ENCODE measurements at places on chromosomes 2 and 18. TPM values are rescaled to one million over a fixed set of nuclear protein-coding genes. Genes with fewer than 3 reads are reported as not detected.

DNA sequence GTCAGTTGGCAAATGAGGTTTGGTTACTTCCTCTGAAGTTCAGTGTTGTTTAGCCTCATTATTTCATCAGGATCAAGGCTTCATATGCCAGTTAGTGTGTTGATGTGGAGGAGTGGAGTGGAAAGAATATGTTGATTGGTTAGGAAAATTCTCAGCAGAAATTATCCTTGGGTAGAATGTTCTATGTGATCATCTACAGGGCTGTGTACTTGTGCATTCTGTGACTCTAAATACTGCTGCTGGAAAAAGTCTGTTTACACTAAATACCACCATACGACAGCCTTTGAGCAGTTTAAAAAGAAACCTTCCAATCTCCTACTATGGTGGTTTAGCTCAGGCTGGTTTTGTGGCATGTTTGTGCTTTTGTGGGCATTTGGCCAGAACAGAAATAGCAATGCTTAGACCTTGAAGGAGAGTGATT is 25.8 kb downstream of the CAB39 start:
- no peak overlapping the region for H3K4me3 ChIP-seq
- H3K27ac ChIP-seq: peak overlapping the region; percentile 29
- no peaks in the 10 kb centered on the region for H3K27me3 ChIP-seq
- peaks cover 38% of the 10 kb centered on the region for H3K4me1 ChIP-seq
- no peak for DNase-seq
- H3K36me3 ChIP-seq: no peaks in the 10 kb centered on the region

- no peaks in the 10 kb centered on the region for H3K36me3 ChIP-seq
- H3K4me1 ChIP-seq: no peaks in the 10 kb centered on the region
- H3K27me3 ChIP-seq: no peaks in the 10 kb centered on the region
- no peak overlapping the region for H3K4me3 ChIP-seq
- no peak for DNase-seq
Measured at GRCh38 chr2:21759819-21760218, 636.1 kb downstream of the TDRD15 start.

GRCh38 chr2:29561181-29561580 is 360.2 kb downstream of the ALK start:
- DNase-seq: no peak
- H3K27ac ChIP-seq: no peak overlapping the region
- no peaks in the 10 kb centered on the region for H3K36me3 ChIP-seq
- H3K27me3 ChIP-seq: no peaks in the 10 kb centered on the region
- H3K4me1 ChIP-seq: no peaks in the 10 kb centered on the region

GRCh38 chr18:6755107-6755506 is 25.6 kb downstream of the ARHGAP28 start:
- DNase-seq: no peak
- no peak overlapping the region for H3K4me3 ChIP-seq
- no peaks in the 10 kb centered on the region for H3K36me3 ChIP-seq
- H3K4me1 ChIP-seq: no peaks in the 10 kb centered on the region
- no peaks in the 10 kb centered on the region for H3K27me3 ChIP-seq

DNA sequence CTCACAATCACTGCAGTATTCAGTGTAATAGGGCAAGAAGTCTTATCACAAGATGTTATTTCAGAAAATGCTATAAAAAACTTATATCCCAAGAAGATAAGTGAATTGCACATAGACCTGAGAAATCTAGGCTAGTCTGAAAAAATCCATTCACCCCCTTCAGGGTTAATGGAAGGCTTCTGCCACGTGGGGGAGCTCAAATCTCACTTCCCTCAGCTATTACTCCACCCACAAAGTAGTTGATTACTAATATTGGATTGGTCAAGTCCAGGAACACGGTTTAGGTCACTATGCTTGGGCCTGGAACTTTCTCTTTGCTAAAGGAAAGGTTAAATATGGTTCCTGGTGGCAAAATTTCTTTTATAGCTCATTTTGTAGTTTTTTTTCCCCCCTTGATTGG is 51.2 kb upstream of the ADAM23 start:
- H3K4me1 ChIP-seq: no peaks in the 10 kb centered on the region
- no peak for DNase-seq
- no peak overlapping the region for H3K4me3 ChIP-seq

GRCh38 chr2:8334866-8335325 is 347.0 kb upstream of the ID2 start:
- H3K4me1 ChIP-seq: peaks cover 3% of the 10 kb centered on the region
- no peak overlapping the region for H3K4me3 ChIP-seq
- H3K27ac ChIP-seq: no peak overlapping the region
- no peaks in the 10 kb centered on the region for H3K36me3 ChIP-seq
- DNase-seq: peak; percentile 42

DNA sequence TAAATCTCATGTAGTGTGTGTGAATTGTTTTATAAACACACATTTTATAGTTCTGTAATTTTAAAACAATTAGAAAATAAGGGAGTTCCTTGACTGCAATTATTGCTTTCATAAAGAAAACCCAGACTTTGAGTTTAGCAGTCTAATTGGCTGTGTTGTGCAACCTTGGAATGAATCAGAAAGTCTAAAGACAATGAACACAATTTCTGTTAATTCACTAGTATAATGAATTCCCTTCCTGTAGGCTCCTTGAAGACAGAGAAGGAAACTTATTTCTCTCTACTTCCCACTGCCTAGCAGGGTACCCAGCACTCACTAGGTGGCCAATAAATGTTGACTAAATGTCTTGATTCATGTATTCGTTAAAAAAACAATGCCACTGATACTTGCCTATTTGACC is 79.9 kb downstream of the ANTXR1 start:
- no peak overlapping the region for H3K27ac ChIP-seq
- no peaks in the 10 kb centered on the region for H3K27me3 ChIP-seq
- DNase-seq: no peak
- H3K4me1 ChIP-seq: no peaks in the 10 kb centered on the region
- H3K4me3 ChIP-seq: no peak overlapping the region

GRCh38 chr2:216345846-216346245 is 26.4 kb downstream of the MARCHF4 start:
- H3K27ac ChIP-seq: no peak overlapping the region
- peaks cover 21% of the 10 kb centered on the region for H3K4me1 ChIP-seq
- no peak overlapping the region for H3K4me3 ChIP-seq
- no peaks in the 10 kb centered on the region for H3K27me3 ChIP-seq
- DNase-seq: no peak

- no peaks in the 10 kb centered on the region for H3K36me3 ChIP-seq
- DNase-seq: no peak
- H3K4me1 ChIP-seq: peaks cover 9% of the 10 kb centered on the region
- no peaks in the 10 kb centered on the region for H3K27me3 ChIP-seq
Measured at GRCh38 chr2:8432706-8433336, 249.0 kb upstream of the ID2 start.

- H3K4me1 ChIP-seq: no peaks in the 10 kb centered on the region
- no peak overlapping the region for H3K27ac ChIP-seq
- H3K36me3 ChIP-seq: no peaks in the 10 kb centered on the region
- no peaks in the 10 kb centered on the region for H3K27me3 ChIP-seq
- H3K4me3 ChIP-seq: no peak overlapping the region
Measured at GRCh38 chr2:176038694-176039093, 36.6 kb upstream of the LNPK start.

DNA sequence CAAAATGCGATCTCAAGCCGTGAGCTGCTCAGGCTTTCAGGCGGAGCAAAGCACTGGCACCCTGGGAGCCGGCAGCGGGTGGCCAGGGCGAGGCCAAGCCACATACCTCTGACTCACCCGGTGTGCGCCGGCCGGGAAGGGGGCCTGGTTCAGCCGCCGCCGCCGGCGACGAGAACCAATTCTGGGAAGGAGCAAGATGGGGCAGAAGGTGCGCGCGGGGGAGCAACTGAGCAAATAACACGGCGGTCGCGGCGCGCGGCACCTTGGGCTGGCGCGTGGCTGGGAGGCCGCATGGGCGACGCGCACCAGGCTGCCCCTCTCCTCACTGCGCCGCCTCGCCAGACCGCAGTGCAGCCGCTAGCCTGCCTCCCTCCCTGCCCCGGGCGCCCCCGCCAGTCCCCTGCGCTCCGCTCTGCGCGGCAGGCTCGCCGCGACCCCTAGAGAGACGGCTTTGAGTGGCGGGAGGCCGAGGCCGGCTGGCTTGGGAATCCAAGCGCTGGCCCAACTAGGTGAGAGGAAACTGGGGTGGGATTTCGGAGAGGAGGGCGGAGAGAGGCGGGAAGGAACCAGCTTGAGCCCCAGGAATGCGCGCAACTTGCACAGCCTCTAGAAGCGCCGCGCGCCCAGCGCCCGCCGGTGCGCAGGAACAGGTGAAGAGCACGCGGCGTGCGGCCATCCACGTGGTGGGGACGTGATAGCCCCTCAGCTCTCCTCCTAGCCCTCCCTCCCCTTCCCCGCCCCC is 3.2 kb downstream of the NRP2 start:
- peak overlapping the region; percentile 55 for H3K4me3 ChIP-seq
- H3K4me1 ChIP-seq: peaks cover 52% of the 10 kb centered on the region
- DNase-seq: no peak
- no peaks in the 10 kb centered on the region for H3K36me3 ChIP-seq

DNA sequence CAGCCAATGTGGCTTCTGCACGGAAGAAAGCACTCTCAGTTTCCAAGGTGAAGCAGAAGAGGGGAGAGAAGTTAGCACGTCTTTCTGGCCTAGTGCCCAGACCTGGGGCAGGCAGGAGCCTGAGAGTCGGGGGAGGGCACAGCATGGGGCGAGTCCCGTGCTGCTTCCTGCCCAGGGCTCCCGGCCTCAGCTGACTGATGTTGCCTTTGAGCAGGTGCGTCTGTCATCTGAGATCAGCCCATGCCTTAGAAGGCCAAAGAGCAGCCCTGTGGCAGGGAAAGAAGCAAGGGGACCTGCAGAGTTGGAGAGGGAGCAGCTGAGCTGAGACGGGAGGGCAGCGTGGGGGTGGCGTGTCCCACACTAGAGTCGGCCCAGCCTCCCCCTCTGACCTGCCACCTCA is 3.3 kb downstream of the KCNIP3 start:
- no peaks in the 10 kb centered on the region for H3K4me1 ChIP-seq
- no peak overlapping the region for H3K4me3 ChIP-seq
- no peaks in the 10 kb centered on the region for H3K36me3 ChIP-seq
- no peak for DNase-seq
- no peak overlapping the region for H3K27ac ChIP-seq

DNA sequence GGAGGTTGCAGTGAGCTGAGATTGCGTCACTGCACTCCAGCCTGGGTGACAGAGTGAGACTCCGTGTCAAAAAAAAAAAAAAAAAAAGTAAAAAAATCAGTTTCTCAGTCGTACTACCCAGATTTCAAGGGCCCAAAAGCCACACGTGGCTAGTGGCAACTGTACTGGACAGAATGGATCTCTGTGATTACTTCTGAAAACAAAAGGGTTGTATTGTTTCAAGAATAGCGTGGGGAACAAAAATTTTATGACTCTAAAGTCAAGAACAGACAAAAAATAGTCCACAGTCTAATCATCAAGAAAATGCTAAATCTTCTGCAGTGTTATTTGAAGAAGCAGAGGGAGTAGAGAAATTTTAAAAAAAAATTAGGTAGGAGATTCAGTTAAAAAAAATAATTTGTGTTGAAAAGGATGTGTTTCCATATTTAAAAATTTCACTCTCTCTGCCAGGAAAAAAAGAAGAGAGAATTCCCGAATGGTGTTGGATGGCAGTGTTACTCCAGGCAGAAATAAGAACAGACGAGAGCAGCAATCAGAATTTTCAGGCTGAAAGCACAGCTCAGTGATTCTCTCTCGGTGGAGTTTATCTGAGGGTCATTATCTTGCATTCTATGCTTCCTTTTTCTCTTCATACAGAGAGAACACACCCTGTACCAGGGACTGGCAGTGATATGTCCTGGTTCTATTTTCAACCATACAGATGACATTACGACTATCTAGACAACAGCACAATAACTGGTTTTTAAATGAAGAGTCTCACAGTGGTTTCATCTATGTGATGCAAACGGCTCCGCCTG is 61.8 kb downstream of the CABYR start:
- H3K27me3 ChIP-seq: no peaks in the 10 kb centered on the region
- peak overlapping the region; percentile 2 for H3K27ac ChIP-seq
- peaks cover 30% of the 10 kb centered on the region for H3K4me1 ChIP-seq
- peaks cover under 1% of the 10 kb centered on the region for H3K36me3 ChIP-seq
- DNase-seq: no peak

GRCh38 chr2:141791521-141791920 is 339.3 kb downstream of the LRP1B start:
- no peaks in the 10 kb centered on the region for H3K4me1 ChIP-seq
- no peak overlapping the region for H3K4me3 ChIP-seq
- no peak overlapping the region for H3K27ac ChIP-seq
- DNase-seq: no peak
- H3K27me3 ChIP-seq: no peaks in the 10 kb centered on the region

DNA sequence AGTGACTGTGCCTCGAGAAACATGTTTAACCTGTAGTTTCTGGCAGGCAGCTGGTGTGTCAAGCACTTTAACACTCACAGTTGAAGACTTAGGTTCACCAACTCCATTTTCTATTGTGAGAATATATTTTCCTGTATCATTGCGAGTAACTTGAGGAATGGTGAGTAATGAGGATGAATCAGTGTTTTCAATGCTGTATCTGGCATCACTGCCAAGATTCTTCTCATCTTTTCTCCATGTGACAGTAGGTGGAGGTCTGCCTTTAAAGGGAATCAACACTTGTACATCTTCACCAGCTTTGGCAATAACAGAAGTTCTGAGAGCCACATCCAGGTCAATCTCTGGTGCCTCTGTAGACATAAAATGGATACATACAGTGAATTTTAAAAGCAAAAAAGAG is 72.8 kb downstream of the PLEKHA3 start:
- DNase-seq: no peak
- peaks cover 100% of the 10 kb centered on the region for H3K36me3 ChIP-seq
- no peak overlapping the region for H3K4me3 ChIP-seq
- no peak overlapping the region for H3K27ac ChIP-seq

DNA sequence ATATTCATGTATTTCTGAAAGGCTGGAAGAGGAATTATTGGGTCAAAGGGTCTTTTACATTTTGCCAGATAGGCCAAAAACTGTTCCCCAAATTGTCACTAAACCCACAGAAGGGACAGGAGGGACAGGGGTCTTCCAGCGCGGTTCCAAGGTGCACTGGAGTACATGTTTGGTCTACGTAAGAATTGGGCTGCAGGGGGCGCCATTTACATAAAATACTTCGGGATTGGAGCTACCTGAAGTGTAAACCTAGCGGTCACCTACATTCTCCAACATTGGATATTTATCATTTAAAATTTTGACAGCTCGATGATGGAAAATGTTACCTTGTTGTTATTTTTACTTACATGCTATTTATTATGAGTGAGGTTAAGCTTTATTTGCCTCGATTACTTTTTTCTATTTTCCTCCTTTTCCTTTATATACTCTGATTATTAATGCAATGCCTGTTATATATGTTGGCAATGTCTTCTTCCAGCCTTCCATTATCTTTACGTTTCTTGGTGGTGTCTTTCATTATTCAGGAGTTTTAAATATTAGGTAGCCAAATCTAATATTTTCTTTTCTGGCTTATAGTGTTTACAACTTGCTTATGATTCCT is 43.0 kb upstream of the RAB6C start:
- H3K27me3 ChIP-seq: no peaks in the 10 kb centered on the region
- no peak overlapping the region for H3K4me3 ChIP-seq
- H3K36me3 ChIP-seq: no peaks in the 10 kb centered on the region
- DNase-seq: no peak
- H3K4me1 ChIP-seq: no peaks in the 10 kb centered on the region

PIKFYVE gene
- total RNA-seq: 17.8 TPM

SCN1A gene
- 0.44 TPM for total RNA-seq

UBXN4 gene
- total RNA-seq: 37.5 TPM

G6PC2 gene
- total RNA-seq: not detected

TMEM87B gene
- total RNA-seq: 7.7 TPM

Data from right atrium auricular region (tissue), 2 donors.